ENCODE measurements at places on chromosomes 6 and 20.

DNA sequence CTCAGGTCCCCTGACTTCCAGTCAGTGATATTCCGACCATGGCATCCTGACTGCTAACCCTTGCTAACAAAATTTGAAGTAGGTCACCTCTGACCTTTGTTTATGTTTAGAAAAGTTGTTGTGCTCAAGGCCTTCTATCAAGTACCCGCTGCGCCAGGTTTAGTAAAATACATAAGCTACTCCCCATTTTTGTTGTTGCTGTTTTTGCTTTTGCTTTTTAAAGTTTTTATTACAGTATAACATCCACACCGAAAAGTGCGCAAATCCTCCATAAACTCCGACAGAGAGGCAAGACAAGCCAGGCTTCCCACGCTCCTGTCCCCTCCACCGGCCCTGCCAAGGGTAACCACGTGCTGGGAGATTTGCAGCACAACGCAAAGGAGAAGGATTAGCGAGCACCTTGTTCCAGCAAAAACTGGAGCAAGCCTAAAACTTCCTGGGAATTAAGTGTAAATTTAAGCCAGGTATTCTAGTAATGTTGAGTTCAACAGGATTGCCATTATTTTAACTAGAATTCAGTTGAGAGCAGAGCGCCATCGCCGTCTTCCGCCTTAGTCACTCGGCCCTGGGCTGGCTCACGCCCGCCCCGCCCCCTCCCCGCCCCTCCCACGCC, 17.8 kb upstream of the HMGN4 start:
- no peak for DNase-seq

DNA sequence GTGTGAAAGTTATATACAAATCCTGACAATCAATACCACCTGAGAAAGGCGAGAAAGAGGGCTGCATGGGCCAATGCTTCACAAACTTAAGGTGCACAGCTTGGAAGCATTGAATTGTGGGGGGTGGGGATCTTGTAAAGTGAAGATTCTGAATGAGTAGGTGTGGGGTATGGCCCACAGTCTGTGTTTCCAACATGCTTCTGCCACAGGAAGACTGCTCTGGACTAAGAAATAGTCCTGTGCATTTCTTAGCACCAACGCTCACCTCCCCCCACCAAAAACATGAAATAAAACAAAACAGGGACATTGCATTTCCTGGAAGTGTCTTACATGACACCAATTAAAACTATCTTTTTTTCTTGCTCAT, 21.9 kb upstream of the TRAM2 start:
- DNase-seq, result no peak

DNA sequence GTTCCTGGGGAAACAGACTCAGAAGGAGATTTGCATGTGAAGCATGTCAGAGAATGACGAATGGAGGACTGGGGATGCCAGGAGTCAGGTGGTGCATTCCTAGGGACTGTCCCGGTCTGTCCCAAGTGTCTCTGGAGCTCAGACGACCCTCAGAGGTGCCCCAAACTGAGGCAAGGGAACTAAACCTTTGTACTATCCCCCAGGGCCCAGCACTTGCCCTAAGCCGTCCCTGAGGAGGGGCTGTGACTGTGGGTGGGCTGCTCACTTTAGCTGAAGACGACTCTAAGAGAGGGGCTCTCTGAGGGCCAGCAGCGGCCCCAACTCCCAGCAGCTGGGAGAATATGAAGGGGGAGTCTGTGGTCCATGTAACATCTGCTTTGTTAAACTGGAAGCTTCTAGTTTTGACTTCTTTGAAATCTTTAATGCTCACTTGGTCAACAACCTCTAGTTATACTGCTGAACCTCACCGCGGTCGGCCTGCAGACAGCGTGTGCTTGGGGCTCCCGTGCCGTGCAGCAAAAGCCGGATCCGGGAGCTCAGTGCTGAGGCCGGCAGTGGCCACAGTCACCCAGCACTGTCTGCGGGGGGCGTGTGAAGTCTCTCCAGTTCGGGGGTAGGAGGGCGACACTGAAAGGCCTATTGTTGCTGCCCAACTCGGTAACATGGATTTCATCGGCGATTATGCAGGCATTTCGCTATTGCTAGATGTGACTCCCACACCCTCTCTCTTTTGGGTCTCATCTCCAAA, 34.2 kb downstream of the TUBB2B start:
- DNase-seq, result no peak

GRCh38 chr6:87274660-87275274, 47.6 kb upstream of the SMIM8 start:
- no peak for DNase-seq

DNA sequence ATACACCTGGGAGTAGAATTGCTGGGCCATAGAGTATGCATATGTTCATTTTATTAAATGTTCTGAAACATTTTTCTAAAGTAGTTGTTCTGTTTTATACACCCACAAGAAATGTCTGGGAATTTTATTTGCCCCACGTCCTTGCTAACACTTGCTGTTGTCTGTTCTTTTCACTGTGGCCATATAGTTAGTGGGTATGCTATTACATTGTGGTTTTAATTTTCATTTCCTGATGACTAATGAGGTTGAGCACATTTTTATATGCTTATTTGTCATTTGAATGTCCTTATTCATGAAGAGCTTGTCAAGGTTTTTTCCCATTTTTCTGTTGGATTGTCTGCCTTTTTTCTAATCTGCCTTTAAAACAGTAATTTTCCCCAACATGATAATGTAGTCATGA, 41.5 kb upstream of the TGM3 start:
- DNase-seq, result no peak

DNA sequence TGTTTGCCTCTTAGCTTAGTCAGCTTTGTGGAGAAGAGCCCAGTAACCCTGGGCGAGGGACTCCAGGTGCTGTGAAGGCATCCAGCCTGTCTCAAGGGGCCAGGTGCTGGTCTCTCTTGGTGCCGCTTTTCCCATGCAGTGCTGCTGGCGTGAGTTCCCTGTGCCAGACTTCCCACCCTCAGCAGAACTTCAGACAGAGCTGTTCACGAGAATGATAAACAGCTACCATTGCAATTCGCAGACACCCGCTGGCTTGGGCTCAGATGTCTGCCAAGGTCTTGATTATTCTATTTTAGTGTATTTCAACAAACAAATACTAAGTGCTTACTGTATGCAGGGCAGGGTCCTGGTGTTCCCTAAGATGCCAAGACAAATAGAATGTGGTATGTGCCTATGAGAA, 57.7 kb downstream of the RNF217 start:
- no peak for DNase-seq

DNA sequence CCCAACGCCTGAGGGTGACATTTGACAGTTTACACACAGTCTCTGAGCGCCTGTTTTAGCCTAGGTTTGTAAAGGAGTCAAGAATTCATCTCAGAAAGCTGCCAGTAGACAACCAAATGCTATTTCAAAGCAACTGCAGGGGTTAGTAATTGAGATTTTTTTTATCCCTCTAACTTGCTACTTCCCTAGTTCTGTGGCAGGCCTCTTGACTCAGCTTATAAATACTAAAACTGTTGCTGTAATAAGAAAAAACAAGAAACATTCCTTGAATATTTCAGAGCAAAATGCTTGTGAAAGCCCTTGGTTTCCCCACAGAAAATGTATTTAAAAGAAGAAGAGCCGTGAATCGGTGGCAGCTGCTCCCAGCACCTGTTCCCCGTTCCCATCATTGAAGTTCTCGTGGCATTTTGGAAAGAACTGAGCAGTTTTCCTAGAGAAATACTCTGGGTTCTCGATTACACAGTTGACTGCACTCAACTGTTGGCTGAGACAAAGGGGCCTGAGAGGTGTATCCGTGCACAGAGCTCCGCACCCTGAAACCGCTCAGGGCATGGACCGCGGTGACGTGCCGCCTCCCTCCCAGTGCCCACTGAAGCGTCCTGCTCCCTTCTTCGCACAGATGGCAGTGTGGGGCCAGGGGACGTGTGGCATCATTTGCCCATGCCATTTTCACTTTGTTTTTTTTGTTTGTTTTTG, 20.9 kb downstream of the DLL1 start:
- no peak for DNase-seq

DNA sequence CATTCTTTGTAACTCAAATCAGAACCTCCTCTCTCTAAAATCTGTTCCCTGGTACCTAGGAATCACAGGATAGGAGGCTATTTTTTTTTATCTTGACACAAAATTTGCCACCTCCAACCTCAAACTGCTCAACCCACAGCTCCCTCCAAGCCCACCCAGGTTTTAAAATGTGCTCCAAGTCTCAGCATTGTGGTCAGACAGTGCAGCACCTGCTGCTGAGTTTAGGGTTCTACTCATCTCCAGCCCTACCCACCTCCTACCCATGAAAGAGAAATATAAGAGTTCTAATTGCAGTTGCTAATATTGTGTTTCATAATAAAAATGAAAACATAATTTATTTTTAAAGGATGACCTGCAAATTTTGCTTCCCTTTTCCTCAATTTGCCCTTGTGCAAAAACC, 496.5 kb downstream of the MAFB start:
- DNase-seq, result no peak

DNA sequence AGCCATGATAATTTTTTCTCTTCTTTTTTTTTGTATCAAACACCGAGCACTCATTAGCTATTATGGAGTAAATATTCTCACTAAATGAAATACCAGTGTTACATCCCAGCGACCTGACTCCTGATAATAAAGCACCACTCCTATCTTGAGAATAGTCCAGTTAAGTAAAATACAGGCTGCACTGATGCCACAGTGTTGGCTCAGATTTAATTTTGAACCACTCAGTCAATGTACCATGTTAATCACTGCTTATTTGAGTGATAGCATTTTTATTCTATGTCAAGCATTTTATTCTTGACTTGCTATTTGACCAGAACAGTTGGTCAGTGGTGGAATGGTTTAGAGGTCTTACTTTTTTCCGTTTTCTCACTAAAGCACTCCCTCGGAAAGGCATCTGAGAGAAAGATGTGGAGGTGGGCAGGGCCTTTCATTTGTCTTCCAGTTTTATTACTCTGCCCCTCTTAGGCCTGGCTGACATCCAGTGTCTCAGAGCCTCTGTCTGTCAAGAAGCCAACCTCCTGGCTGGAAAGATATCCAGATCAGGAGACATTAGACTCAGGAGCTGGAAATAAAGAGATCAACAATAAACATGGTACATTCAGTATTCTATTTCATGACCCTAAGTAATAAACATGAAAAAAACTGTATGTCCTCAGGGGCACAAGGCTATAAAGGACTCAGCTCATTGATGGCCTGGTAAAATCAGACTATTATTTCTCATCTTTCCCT, 457.8 kb downstream of the EPM2A start:
- DNase-seq, result no peak

DNA sequence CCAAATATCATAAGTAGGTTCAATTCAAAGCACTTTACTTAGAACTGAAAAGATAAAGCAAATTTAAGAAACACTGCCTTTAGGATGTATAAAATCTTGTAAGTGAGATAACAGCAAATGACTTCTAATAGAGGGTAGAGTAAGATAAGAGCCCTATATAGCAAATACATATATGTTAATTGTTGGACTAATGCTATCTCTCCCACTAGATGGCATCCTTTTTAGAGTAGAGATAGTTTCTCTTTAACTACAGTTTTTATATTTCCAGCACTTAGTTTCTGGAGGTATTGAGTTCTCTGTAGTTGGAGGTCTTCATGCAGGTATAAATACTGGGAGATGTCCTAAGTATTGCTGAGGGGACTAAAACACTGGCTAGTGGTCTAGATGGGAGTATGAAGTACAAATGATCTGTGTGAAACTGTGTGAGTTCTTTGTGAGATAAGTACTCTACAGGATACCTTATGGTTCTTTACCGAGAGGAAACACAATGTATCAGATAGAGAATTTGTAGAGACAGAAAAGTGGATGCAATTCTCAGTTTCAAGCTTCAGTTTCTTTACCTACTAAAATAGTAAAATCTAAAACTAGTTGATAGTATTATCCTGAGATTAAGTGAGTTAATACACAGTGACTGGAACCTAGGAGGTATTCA, 399.3 kb downstream of the KHDRBS2 start:
- no peak for DNase-seq

DNA sequence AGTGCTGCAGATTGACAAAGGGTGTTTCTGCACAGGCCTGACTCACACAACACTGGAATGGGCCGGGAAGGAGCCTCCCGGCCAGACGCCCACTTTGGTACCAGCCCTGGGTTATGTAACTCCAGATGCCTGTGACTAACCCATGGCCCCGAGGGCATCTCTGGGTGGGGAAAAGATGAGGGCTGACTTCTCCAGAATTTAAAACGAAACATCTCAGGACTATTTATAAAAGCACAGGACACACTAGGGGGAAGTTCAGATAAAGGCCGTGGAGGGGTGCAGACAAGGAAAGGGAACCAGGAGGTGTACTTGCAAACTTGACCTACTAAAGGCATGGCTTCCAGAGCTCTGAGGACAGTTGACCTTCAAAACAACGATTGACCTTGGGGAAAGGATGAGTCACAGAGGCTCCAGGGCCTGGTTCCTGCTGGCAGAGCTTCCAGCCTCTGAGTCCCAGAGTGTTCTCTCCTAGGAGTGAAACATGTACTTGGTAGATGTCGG, 196.9 kb downstream of the NFATC2 start:
- DNase-seq, result no peak

Data from right lobe of liver (tissue), 6 donors.